Fibroblast of the aortic adventitia (primary cell): ENCODE measurements at places on chromosomes 12 and 14.

DNA sequence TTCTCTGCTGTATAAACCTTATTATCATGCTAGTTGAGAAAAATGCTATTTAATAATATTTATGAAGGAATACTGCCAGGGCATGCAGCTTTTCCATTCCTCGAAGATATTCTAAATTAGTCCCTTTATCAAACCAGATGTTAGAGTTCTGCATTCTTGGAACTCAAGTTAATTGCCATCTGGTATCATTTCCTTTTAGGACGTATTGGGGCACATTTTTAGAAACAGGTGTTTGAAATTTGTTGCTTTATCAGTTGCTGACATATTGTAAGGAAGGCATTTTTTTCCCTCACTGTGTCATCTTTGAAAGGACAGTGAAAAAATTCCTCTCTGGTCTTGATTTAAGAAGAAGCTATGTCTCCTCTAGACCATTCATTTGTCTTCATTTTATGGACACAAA is 471.2 kb upstream of the PRICKLE1 start:
- peak; percentile 57 for DNase-seq

- peak; percentile 84 for DNase-seq
Measured at GRCh38 chr14:51310505-51310944, 70.5 kb downstream of the TMX1 start.

DNA sequence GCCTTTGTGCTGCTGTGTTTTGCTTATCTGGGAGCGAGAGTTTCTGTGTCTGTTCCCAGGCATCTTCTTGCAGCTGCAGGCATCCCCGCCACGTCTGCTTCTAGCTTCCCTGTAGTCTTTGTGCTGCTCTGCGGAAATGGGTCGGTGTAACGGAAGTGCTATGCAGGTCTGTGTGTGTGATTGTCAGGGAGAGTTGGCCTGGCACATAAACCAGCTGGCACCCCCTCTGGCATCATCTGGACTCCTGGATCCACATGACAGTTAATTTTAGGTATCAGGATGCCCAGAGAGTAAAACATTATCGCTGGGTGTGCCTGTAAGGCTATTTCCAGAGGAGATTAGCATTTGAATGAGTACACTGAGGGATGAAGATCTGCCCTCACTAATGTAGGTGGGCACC is 9.4 kb upstream of the OASL start:
- no peak for DNase-seq

GRCh38 chr12:47818467-47819137 is 1.1 kb downstream of the HDAC7 start:
- DNase-seq, result no peak

DNA sequence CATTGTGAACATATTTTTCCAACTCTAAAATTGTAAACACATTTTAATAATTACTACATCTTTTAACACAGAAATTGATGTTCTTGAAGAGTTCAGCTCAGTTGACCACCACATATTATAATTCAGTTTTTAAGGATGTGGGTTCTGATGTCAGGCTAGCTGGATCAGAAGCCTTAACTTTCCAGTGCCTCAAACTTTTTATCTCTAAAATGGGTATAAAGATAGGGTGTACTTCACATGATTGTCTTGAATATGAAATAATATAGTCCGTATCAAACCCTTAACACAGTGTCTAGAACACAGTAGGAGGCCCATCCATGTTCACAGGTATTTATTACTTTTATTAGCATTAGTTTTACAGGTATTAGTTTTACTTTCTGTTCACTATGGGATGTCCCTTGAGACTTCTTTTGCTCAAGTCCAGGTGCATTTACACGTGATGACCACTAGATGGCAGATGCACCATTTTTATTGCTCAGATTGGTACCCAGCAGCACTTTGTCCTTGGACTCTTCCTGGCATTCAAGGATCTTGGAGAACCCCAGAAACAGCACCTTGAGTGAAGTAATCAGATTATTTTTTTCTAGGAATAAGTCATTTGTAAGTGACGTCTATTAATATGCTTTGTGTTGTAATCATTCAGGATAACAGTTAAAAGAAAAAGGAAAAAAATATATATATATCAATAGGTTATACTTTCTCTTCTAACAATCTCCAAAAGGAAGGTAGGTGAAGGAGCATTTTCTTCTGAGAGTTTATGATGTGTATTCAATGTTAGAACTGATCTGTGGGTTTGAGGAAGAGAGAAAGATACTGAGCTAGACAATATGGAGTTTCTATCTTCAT is 580.2 kb downstream of the ETNK1 start:
- peak; percentile 80 for DNase-seq

GRCh38 chr14:95623195-95623594 is 63.0 kb upstream of the TCL1B start:
- DNase-seq, result peak; percentile 1
